ENCODE measurements at places on chromosomes 16 and 17.

- DNase-seq, result no peak
Observed at GRCh38 chr17:76480632-76481031, 13.2 kb downstream of the AANAT start.

DNA sequence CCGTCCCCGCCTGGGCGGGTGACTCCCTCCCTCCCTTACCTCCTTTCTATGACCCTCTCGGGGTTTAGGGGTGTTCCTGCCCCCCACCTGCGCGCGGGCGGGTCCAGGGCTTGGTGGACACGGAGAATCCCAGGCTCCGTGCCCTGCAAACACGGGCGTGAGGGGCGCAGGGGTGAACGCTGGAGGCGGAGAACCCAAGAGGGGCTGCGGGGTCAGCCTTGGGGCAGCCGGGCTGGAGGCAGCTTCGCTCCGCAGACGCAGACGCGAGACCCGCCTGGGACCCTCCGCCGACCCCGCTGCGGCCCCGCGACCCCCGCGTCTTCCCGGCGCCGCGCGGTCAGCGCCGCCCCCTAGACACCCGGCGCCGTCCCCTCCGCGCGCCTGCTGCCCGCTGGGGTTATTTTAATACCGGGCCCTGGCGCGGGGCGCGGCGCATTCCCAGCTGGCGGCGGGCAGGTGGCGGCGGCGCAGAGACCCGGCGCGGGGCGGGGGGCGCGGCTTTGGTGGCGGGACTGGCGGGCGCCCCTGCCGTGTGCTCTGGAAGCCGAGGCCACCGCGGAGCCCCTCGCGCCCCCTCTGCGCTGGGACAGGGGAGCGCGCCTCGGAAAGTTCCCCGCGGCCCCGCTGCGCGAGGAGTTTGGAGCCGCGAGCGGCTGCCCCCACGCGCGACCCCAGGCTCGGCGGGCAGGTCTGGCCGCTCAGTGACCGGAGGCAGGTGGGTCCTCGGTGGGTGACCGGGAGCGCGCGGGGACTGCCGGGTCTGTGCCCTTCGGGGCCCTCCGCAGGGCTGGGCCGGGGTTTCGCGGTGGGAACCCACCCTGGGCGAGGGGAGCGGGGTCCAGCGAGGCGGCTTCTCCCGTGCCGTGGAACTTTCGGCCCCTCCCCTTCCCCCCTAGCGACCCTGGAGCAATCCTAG lies at the start of gene UTS2R:
Gene UTS2R (plus strand): TSS at position 433 of the 916 bp plus-strand sequence. CDS start 2,560 bp downstream, outside the sequence.
- no peak for DNase-seq

GRCh38 chr16:58243528-58244004 lies 45.7 kb upstream of the CSNK2A2 start:
- DNase-seq, result no peak

- DNase-seq, result no peak
Observed at GRCh38 chr16:81651758-81652718, 127.1 kb upstream of the PLCG2 start.

GRCh38 chr17:39763051-39763820 lies 25.5 kb downstream of the GRB7 start:
- DNase-seq, result no peak
